HFFc6 (cell line): ENCODE measurements at places on chromosomes 3 and 15. TPM values are rescaled to one million over a fixed set of nuclear protein-coding genes. Genes with fewer than 3 reads are reported as not detected.
A peak's percentile ranks its signal among the peaks of the same experiment; 100 is the strongest.

The SLC6A1 gene
- not detected in 3 replicates for total RNA-seq

The SAMD7 gene
- not detected in 3 replicates for total RNA-seq

GRCh38 chr15:70060993-70061305 is 36.8 kb downstream of the TLE3 start:
- H3K36me3 ChIP-seq: peaks cover 5% of the 10 kb centered on the region; the same call in 1 of the 2 replicates
- H3K4me1 ChIP-seq: peaks cover 15% of the 10 kb centered on the region
- H3K4me3 ChIP-seq: no peak overlapping the region

GRCh38 chr15:86183596-86184491 is 104.2 kb downstream of the AGBL1 start:
- H3K4me3 ChIP-seq: no peak overlapping the region
- no peaks in the 10 kb centered on the region for H3K4me1 ChIP-seq
- H3K27ac ChIP-seq: no peak overlapping the region

GRCh38 chr3:27253831-27254230 is 115.4 kb downstream of the NEK10 start:
- DNase-seq: peak; percentile 23
- no peak overlapping the region for H3K4me3 ChIP-seq
- no peaks in the 10 kb centered on the region for H3K4me1 ChIP-seq
- peaks cover 24% of the 10 kb centered on the region for H3K36me3 ChIP-seq

- DNase-seq: peak; percentile 63
- no peaks in the 10 kb centered on the region for H3K36me3 ChIP-seq
- no peaks in the 10 kb centered on the region for H3K27me3 ChIP-seq
- peaks cover 16% of the 10 kb centered on the region for H3K4me1 ChIP-seq
- no peak overlapping the region for H3K27ac ChIP-seq
Measured at GRCh38 chr3:149120051-149120972, 9.1 kb upstream of the HPS3 start.

- peak; percentile 45 for DNase-seq
- peaks cover 18% of the 10 kb centered on the region for H3K36me3 ChIP-seq
- peaks cover 57% of the 10 kb centered on the region for H3K4me1 ChIP-seq
- H3K27ac ChIP-seq: peak overlapping the region; percentile 93
- peaks cover 3% of the 10 kb centered on the region for H3K27me3 ChIP-seq
Measured at GRCh38 chr3:126208182-126208581, 27.8 kb upstream of the ALDH1L1 start.

GRCh38 chr3:107411056-107411455 is 33.8 kb downstream of the CCDC54 start:
- H3K4me3 ChIP-seq: no peak overlapping the region
- H3K4me1 ChIP-seq: peaks cover 39% of the 10 kb centered on the region
- H3K27me3 ChIP-seq: no peaks in the 10 kb centered on the region
- H3K27ac ChIP-seq: no peak overlapping the region

GRCh38 chr3:16239086-16239770 is 25.5 kb downstream of the DPH3 start:
- H3K36me3 ChIP-seq: no peaks in the 10 kb centered on the region
- H3K27me3 ChIP-seq: no peaks in the 10 kb centered on the region
- no peak overlapping the region for H3K4me3 ChIP-seq
- peaks cover 35% of the 10 kb centered on the region for H3K4me1 ChIP-seq
- no peak overlapping the region for H3K27ac ChIP-seq
- no peak for DNase-seq

DNA sequence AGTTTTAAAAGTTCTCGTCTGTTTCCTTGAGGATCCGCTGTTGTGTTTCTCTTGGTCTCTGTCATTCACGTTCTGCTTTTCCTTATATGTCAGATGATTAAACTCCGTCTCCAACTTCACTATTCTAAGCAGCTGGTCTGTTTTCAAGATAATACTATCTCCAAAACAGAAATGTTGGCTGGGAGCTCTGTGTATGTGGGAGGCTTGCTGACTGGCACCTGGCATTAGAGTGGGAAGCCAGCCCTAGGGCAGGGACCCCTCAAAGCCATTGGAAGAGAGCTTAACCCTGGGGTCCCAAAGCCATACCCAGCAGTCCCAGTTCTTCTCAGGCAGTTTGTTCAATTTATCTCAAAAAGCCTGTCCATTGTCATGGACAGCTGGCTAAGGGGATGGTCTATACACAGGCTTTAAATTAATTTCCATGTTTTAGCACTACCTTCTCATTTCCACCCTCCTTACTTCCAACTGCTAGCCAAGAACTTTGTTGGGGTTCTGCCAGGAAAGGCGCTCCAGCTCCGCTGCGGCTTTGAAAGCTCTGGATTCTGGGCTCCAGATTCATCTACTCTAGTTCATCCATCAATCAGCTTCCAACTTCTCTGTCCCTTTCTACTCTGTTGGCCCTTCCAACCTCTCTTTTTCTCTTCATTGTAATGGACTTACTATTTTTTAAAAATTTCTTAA is 9.2 kb downstream of the BTBD1 start:
- no peaks in the 10 kb centered on the region for H3K27me3 ChIP-seq
- H3K27ac ChIP-seq: no peak overlapping the region
- H3K36me3 ChIP-seq: peaks cover 12% of the 10 kb centered on the region
- peaks cover 16% of the 10 kb centered on the region for H3K4me1 ChIP-seq
- no peak overlapping the region for H3K4me3 ChIP-seq

- H3K27ac ChIP-seq: peak overlapping the region; percentile 19
- peaks cover 21% of the 10 kb centered on the region for H3K36me3 ChIP-seq
- DNase-seq: peak; percentile 93
- H3K27me3 ChIP-seq: peaks cover 2% of the 10 kb centered on the region
Measured at GRCh38 chr3:122533931-122534334, 19.2 kb upstream of the KPNA1 start.

DNA sequence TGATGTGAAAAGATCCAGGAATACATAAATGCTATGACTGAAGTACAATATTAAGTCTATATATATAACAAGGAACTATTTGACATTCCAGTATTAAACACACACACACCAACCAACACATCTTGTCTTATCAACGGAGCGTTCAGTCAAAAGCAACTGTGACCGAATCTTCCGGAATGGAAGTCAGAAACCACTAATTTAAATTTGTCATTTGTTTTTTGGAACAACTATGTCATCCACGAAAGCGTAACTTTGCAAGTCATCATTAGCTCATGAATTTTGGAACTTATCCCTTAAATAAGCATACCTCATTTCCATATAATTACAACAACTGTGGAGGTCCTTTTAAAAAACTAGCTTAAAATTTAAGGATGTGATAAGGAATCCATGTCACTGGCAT is 5.0 kb downstream of the ZNF385D start:
- H3K27ac ChIP-seq: peak overlapping the region; percentile 7; the same call in 1 of the 2 replicates
- no peak for DNase-seq
- no peak overlapping the region for H3K4me3 ChIP-seq
- no peaks in the 10 kb centered on the region for H3K36me3 ChIP-seq
- peaks cover 60% of the 10 kb centered on the region for H3K4me1 ChIP-seq

GRCh38 chr3:31448035-31448881 is 84.5 kb upstream of the STT3B start:
- H3K4me3 ChIP-seq: no peak overlapping the region
- DNase-seq: no peak
- H3K27me3 ChIP-seq: no peaks in the 10 kb centered on the region; the same call in none of the 2 replicates
- H3K27ac ChIP-seq: no peak overlapping the region

DNA sequence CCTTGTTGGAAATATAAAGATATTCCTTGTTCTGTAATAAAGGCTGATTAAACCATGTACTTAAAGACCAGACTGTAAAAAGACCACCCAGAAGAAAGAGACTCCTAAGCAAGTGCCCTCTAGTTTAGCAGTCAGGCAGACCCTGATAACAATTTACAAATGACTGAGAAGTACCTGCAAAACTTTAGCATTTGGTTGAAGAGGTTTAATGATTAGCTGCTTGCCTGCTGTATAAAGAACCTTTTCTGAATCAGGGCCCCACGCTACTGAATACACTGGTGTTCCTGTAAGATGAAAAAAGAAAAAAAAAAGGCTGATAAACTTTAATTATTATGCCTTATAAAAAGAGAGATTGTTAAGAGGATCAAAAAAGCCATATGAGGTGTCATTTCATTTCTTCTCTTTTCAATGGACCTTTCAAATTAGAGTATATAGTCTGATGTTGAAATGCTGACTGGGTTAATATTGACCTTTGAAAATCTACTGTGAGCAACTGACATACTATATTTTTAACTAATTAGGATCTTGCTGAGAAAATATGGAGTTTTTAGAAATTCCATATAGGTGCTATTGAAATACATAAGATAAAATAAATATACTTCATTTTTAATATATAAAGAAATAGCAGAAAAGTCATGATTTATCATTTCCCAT is 33.0 kb downstream of the IFT80 start:
- H3K4me3 ChIP-seq: no peak overlapping the region
- DNase-seq: no peak
- no peak overlapping the region for H3K27ac ChIP-seq
- no peaks in the 10 kb centered on the region for H3K4me1 ChIP-seq
- peaks cover 45% of the 10 kb centered on the region for H3K36me3 ChIP-seq

GRCh38 chr3:124652009-124652408 is 78.2 kb upstream of the UMPS start:
- H3K36me3 ChIP-seq: no peaks in the 10 kb centered on the region
- DNase-seq: no peak
- no peak overlapping the region for H3K27ac ChIP-seq
- H3K27me3 ChIP-seq: peaks cover 34% of the 10 kb centered on the region

- H3K27me3 ChIP-seq: peaks cover 22% of the 10 kb centered on the region
- peaks cover 12% of the 10 kb centered on the region for H3K4me1 ChIP-seq
- no peak overlapping the region for H3K27ac ChIP-seq
- H3K36me3 ChIP-seq: no peaks in the 10 kb centered on the region
Measured at GRCh38 chr15:78838489-78838888, 27.2 kb upstream of the ADAMTS7 start.

DNA sequence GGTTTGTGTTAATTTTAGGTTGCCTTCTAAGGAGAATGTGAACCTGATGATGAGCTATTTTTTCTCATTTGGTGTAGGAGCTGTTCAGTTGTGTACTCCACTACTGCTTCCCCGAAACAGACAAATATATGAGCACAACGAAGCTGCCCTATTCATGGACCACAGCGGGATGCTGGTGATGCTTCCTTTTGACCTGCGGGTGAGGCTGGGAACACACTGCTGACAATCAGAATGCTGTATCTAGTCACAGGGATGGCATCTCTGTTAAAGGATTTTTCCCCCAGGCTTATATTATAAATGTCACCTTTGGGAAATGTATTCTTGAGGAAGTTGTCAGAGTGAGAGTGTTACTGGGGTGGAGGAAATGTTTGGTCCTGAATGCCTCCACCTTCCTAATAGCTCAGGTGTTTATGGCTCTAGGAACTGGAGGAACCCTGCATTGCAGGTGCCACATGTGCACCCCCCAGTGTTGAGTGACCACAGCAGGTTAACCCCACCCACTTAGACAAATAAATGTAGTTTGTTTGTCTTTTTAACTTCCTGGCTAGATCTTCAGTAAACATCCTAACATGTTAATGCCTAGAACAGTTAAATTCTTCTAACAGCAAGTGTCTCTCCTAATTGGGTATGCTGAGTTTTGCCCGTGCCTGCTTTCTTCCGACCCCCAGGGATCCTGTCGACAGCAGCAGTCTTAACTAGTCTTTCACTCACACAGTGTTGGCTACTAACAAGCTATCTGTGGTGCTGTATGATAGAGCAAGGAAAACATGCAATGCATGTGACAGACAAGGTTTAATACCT is 35.7 kb downstream of the SRP14 start:
- peaks cover 43% of the 10 kb centered on the region for H3K4me1 ChIP-seq
- H3K27ac ChIP-seq: peak overlapping the region; percentile 15; the same call in 1 of the 2 replicates
- H3K36me3 ChIP-seq: peaks cover 36% of the 10 kb centered on the region
- no peak overlapping the region for H3K4me3 ChIP-seq
- DNase-seq: no peak

DNA sequence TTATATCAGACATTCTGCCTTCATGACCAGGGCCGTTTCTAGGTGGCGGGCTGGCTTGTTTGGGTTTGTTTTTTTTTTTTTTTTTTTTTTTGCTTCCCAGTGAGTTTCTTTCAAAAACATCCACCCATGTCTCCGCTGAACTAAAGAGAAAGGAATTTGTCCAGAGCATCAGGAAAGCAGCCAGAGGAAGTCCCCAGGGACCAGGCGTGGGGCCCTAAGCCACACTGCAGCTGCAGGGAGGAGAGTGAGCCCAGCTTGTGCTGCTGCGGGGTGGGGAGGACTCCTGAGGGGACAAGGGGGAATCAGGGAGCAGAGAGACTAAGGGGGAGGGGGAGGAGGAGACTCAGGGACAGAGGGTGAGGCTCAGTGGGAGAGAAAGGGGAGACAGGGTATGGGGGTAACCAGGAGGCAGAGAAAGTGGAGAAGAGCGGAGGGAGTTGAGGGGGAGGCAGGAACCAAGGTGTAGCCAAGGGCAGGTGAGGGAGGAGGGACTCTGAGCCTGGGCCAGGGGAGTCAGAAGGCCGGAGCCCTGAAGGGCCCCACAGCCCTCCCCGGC is 49.5 kb downstream of the CYP11A1 start:
- peak; percentile 80 for DNase-seq
- peak overlapping the region; percentile 69 for H3K27ac ChIP-seq
- peaks cover 21% of the 10 kb centered on the region for H3K4me1 ChIP-seq
- no peaks in the 10 kb centered on the region for H3K36me3 ChIP-seq
- no peak overlapping the region for H3K4me3 ChIP-seq

DNA sequence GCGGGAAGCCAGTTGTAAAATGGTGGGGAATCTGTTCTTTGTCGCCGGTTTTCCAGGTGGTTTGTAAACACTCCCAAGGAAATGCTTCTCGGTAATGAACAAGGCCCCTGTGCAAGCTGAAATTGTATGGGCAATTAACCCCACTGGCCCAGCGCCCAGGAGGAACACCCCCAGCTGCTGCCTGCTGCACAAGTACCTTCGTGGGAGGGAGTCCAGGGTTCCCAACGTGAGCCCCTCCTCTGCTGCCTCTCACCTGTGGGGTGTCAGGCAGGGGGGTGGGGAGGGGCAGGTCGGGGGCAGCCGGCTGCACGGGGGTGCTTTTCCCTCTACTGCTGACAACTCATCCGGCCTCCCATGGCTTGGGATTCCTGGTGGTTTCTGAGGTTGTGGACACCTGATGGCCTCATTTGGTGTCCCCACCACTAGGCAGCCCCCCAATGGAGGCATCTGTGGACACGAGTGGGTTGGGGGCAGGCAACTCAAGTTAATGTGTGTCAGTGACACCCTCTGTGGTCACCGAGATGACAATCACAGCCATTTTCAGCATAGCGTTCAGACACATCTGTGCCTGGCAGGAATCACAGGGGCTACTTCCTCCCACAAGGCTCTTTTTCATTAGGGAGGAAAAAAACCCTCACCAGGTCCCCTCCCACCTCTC is 35.6 kb upstream of the PRR23E start:
- no peak for DNase-seq
- no peaks in the 10 kb centered on the region for H3K36me3 ChIP-seq
- no peak overlapping the region for H3K4me3 ChIP-seq
- H3K4me1 ChIP-seq: peaks cover 1% of the 10 kb centered on the region; the same call in 1 of the 2 replicates
- no peak overlapping the region for H3K27ac ChIP-seq
